ENCODE measurements at places on chromosomes 3 and 15.
A peak's percentile ranks its signal among the peaks of the same experiment; 100 is the strongest.

DNA sequence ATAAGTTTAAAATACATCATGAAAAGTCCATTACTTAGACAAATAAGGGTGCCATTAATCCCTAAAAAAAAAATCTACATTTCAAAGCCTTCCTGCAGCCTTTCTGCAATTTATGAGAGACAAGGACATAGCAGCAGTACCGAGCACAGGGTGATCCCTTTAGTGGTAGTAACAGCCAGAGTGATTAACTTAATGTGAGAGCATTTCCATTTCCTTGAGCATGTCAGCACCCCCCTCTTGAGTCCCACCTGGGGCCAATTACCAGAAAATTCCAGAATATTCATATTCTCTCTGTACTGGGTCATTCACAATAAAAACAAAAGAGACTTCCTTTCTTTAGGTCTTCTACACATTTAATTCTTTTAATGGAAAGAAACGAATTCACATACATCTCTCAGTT lies 546.9 kb upstream of the CCDC54 start:
- DNase-seq = no peak

- DNase-seq = peak; percentile 60
Measured at GRCh38 chr15:73897441-73898261, 24.3 kb downstream of the TBC1D21 start.

GRCh38 chr15:49438962-49439631 lies 16.1 kb downstream of the FGF7 start:
- DNase-seq = peak; percentile 37

GRCh38 chr3:40292637-40293349 lies 16.7 kb upstream of the EIF1B start:
- no peak for DNase-seq

DNA sequence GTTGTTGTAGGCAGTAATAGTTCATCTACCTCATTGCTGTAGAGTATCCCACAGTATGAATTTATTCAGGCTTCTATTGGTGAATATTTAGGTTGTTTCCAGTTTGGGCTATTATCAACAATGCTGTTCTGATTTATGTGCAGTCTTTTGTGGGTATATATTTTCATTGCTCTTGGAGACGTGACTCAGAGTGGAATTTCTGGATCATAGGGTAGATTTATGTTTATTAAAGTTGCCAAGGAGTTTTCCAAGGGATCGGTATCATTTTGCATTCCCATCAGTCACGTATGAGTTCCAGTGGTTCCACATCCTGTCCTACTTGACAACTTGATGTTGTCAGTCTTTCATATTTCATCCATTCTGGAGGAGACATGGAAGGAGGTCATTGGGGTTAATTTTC lies 8.4 kb upstream of the HRH1 start:
- peak; percentile 90 for DNase-seq

DNA sequence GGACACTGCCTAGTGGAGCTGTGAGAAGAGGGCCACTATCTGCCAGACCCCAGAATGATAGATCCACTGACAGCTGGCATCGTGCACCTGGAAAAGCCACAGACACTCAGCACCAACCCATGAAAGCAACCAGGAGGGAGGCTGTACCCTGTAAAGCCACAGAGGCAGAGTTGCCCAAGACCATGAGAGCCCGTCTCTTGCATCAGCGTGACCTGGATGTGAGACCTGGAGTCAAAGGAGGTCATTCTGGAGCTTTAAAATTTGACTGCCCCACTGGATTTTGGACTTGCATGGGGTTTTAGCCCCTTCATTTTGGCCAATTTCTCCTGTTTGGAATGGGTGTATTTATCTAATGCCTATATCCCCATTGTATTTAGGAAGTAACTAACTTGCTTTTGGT lies 83.5 kb upstream of the P3H2 start:
- DNase-seq = no peak

DNA sequence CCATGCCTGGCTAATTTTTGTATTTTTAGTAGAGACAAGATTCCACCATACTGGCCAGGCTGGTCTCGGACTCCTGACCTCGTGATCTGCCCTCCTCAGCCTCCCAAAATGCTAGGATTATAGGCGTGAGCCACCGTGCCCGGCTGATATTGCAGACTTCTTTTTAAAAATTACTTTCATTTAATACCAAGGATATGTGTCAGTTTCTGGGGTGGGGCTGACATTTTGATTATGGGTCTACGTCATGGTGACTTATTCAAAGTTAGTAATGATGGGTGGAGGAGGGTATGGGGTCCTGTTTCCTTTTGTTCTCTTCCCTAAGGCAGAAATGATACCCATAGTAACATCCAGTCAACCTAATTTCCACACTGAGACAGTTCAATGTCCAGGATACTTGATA lies 34.7 kb downstream of the GBE1 start:
- peak; percentile 61 for DNase-seq

DNA sequence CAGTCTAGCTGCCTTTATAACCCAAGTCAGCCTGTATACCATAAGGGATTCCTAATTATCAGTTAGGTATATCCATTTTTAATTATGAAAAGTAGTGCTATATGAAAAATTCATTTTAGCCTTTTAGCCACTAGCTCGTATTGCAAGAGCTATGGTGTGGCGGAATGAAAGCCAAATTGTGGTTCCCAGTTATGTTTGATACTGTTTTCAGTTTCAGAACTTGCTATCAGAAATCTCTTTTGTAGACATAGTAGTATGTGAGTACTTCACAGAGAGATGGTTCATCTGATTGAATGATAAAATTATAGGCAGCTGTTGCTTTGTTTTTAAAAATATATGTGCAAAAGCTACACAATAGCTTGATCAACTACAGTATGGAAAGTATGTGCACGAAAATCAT lies 134.6 kb downstream of the SLC25A26 start:
- DNase-seq = no peak

DNA sequence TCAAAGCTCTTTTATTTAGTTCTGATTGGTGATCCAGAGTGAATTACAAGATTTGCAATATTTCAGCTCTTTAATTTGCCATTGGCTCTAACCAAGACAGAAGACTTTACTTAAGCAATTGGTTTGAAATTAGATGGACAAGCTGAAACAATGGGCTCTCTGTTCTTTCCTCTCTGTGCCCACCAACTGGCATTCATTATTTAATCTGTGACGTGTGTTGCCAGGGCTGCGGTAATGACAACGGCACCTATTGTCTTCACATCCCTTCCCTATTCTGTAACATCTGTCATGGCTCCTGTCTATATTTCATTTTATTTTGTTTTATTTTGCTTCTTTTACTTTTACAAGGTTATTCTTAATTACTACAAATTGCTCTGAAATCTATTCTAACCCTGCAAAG lies 33.9 kb downstream of the PLD1 start:
- no peak for DNase-seq

DNA sequence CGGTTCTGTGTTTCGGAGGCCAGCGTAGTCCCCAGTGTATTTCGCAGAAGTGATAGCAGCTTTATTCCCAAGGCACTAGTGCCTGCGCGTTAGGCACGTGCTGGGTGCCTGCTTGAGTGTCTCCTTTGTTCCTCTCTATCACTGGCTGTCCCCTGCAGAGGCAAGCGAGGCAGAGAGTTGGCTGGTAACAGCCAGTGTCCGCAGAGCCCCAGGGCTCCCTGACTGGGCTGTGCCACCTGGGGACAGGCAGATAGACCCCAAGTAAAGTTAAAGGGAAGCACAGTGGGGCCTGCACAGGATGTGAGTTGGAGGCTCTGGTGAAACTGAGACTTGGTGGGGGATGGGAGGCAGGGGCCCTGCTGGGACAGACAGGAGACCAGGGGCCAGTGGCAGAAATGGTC lies 50.7 kb downstream of the APBA2 start:
- no peak for DNase-seq

GRCh38 chr3:140094487-140094886 lies 159.5 kb downstream of the CLSTN2 start:
- no peak for DNase-seq

- peak; percentile 89 for DNase-seq
Measured at GRCh38 chr3:187264021-187264420, 27.5 kb downstream of the MASP1 start.

GRCh38 chr3:16205156-16205870 lies 30.8 kb downstream of the GALNT15 start:
- DNase-seq = no peak

DNA sequence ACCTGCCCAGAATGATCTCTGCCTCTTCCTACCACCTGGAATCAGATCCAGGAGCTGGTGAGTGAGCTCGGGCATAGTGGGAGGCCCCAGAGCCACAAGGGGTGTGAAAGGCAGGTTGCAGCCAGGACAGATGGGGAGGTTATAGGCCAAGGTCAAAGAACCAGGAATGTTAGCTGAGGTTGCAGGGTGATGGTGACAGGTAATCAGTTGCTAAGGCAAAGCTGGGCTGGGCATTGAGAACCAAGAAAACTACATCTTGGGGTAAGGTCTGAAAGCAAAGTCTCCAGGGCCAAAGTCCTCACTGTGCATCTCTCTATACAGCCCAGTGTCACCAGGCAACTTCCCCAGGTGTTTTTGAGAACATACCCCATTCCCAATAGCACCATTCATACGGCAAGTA lies 38.4 kb upstream of the SLC6A11 start:
- DNase-seq = no peak

- DNase-seq = no peak
Measured at GRCh38 chr3:9913601-9914000, 3.3 kb upstream of the IL17RC start.

- no peak for DNase-seq
Measured at GRCh38 chr15:66029650-66030049, 160.4 kb downstream of the RAB11A start.

DNA sequence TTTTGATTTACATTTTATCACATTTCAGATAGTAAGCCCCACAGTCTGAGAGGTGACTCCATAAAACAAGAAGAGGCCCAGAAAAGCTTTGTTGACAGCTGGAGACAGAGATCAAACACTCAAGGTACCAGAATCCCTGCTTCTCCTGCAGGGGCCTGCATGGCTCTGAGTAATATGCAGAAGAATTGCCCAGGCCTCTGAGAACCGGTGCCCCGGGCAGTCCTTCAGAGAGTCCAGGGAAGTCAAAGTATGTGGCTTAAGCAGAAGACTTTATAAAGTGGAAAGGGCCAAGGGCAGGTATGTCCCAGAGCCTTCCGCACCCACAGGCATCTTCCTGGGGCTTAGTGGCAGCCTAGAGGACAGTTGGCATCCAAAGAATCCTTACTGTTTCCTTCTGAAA lies 12.8 kb downstream of the ATRIP start:
- no peak for DNase-seq

DNA sequence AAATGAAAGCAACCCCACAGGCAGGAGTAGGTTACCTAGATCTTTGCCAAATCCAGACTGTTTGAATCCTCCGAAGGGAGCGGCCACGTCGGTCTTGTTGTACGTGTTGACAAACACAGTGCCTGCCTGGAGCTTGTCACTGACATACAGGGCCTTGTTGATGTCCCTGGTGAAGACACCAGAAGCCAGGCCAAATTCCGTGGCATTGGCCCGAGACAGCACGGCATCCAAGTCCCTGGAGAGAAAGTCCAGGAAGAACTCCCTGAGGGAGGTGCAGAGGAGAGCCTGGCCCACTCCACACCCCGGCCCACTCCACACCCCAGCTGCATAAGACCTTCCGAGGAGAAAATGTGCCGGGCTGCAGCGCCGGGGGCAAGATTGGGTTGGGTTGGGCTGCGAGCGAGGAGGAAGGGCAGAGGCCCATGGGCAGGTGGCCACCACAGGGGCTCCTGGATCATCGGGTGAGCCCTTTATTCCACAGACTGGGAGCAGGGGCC lies 21.8 kb upstream of the SLC41A3 start:
- DNase-seq = no peak

GRCh38 chr15:62946940-62947339 lies 95.6 kb upstream of the TPM1 start:
- no peak for DNase-seq

- peak; percentile 38 for DNase-seq
Measured at GRCh38 chr15:78455749-78456148, 17.7 kb downstream of the IREB2 start.

DNA sequence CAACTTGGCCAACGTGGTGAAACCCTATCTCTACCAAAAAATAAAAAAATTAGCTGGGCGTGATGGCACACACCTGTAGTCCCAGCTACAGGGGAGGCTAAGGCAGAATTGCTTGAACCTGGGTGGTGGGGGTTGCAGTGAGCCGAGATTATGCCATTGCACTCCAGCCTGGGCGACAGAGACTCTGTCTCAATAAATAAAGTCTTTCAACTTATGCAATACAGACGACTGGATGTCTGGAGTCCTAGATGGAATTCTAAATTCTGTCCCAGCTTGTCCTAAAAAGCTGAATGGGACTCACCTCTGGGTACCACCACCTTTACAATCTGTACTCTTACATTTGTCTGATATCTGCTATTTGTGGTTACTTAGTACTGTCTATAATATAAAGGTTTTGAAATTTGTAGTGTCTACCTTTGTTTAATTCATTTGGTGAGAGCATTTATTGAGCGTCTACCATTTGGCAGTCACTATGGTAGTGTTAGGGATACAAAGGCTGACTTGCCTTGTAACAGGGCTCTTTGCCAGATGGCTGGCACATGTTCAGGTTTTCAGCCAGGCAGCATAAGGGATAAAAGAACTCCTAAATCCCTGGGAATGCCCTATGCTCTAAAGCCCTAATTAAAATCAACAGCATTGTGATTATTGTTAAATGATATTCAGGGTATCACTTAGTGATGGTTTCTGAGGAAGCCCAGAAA lies 7.2 kb upstream of the ZNF609 start:
- DNase-seq = peak; percentile 38

- DNase-seq = no peak
Measured at GRCh38 chr3:157128771-157129681, 30.9 kb downstream of the CCNL1 start.

GRCh38 chr3:71509066-71509465 lies 74.5 kb downstream of the FOXP1 start:
- DNase-seq = no peak

GRCh38 chr3:85758442-85758841 lies 799.7 kb downstream of the CADM2 start:
- no peak for DNase-seq

GRCh38 chr3:118782755-118783202 lies 251.9 kb downstream of the IGSF11 start:
- DNase-seq = no peak

GRCh38 chr3:47412842-47413520 lies 32.2 kb downstream of the PTPN23 start:
- no peak for DNase-seq

GRCh38 chr3:107201146-107201545 lies 176.1 kb upstream of the CCDC54 start:
- no peak for DNase-seq

- DNase-seq = no peak
Measured at GRCh38 chr3:81965696-81966095, 204.3 kb upstream of the GBE1 start.

GRCh38 chr3:172626021-172626640 lies 84.7 kb downstream of the NCEH1 start:
- peak; percentile 39 for DNase-seq
